ENCODE measurements at places on chromosomes 7 and 10.

DNA sequence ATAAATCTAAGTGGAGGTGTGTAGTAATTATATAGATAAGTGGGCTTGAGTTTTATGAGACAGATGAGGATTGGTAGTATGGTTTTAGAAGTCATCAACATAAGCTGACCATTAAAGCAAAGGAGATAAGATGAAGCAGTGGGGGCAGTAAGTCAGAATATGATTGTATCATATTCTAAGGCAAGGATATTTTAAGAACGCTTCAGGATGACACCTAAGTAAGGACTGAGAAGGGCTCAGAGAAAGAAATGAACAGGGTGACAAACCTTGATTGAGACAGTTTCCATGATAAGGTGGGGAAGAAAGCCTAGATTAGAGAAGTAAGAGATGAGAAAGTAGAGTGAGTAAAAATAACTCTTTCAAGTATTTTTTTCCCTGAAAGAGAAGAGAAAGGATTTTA, 567.2 kb downstream of the ATRNL1 start:
- no peak for DNase-seq

DNA sequence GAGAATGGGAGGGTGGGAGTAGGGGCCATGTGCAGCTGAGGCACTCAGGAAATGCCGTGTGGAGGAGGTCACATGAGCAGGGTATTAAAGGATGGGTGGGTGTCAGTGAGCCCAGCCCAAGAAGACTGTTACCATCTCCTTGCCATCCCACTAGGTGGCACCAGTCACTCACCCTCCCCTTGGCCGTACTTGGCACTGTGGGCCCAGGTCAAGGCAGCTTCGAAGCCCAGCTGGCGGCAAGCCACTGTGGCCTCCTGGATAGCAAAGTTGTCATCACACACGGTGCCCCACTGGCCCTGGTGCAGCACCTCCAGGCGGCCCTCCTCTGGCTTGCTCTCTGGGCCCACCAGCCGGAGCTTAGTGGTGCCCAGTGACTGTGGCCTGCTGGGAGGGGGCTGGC, 5.4 kb downstream of the LOXL4 start:
- DNase-seq, result peak; percentile 39

DNA sequence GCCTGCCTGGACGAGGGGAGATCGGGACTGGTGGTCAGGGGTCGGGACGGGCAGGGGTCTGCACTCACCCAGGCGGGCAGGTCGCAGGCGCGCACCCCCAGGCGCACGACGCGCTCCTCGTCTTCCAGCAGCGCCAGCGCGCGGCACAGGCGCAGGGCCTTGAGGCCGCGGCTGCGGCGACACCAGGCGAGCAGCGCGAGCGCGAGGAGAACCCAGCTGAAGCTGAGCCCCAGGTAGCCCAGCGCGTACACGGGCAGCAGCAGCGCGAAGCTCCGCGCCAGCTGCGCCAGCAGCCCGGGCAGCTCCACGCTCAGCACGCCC, 328 bp downstream of the ESYT2 start:
- DNase-seq, result peak; percentile 91

- no peak for DNase-seq
These were observed 213.7 kb downstream of the ELMO1 start for GRCh38 chr7:37234928-37235327.

GRCh38 chr7:77288676-77289320, 89.2 kb upstream of the FGL2 start:
- DNase-seq, result no peak

GRCh38 chr7:131608116-131608500, 51.7 kb upstream of the PODXL start:
- DNase-seq, result no peak

- no peak for DNase-seq
These were observed 18.2 kb upstream of the ZNF862 start for GRCh38 chr7:149819961-149820340.

DNA sequence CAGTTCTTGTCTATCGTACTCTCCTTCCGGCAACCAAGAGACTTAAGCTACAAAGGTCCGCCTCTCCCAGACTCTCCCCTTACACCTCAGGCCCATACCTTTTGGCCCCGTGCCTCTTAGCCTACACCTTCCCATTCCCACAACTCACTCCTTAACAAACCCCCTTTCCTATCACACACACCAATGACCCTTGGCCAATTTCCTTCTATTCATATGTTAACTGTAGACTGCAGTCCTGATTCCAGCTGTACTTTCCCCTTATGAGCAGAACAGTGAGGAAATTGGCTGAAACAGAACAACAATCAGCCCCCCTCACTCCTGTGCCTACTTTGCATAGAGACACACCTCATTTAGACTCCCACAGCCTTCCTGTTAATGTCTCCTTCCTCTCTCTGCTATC, 1.4 kb upstream of the TMEM139 start:
- DNase-seq, result peak; percentile 79

GRCh38 chr10:91800756-91801155, 2.5 kb downstream of the TNKS2 start:
- no peak for DNase-seq

GRCh38 chr10:24849501-24850299, 102.7 kb downstream of the PRTFDC1 start:
- DNase-seq, result no peak

DNA sequence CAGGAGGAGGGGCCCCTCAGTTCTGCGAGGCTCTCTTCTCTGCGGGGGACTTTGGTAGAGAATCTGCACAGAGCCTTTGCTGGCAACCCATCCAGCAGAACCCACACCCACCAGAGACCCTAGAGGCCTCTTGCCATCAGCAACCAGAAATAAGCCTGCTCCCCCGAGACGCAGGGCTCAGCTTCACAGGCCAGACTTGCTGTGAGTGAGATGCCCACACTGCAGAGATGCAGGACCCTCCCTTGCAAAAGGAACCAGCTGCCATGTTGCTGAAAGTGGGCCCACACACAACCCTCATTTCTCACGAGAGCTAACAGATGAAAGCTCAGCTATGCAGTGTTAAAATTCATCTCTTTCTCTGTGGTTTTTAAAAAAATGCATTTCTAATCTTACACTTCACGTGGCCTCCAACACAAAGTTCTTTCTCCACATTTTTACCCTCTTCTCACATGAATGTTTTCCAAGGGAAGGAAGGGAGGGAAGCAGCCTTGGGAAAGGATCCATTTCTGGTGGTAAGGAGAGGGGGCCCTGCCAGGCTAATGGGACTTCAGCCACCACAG, 171.6 kb downstream of the CCDC3 start:
- no peak for DNase-seq

DNA sequence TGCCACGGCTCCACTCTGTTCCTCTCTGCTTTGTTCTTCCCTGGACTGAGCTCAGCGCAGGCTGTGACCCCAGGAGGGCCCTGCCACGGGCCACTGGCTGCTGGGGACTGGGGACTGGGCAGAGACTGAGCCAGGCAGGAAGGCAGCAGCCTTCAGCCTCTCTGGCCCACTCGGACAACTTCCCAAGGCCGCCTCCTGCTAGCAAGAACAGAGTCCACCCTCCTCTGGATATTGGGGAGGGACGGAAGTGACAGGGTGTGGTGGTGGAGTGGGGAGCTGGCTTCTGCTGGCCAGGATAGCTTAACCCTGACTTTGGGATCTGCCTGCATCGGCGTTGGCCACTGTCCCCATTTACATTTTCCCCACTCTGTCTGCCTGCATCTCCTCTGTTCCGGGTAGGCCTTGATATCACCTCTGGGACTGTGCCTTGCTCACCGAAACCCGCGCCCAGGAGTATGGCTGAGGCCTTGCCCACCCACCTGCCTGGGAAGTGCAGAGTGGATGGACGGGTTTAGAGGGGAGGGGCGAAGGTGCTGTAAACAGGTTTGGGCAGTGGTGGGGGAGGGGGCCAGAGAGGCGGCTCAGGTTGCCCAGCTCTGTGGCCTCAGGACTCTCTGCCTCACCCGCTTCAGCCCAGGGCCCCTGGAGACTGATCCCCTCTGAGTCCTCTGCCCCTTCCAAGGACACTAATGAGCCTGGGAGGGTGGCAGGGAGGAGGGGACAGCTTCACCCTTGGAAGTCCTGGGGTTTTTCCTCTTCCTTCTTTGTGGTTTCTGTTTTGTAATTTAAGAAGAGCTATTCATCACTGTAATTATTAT, 1.2 kb downstream of the CLDN4 start:
- DNase-seq, result peak; percentile 90

DNA sequence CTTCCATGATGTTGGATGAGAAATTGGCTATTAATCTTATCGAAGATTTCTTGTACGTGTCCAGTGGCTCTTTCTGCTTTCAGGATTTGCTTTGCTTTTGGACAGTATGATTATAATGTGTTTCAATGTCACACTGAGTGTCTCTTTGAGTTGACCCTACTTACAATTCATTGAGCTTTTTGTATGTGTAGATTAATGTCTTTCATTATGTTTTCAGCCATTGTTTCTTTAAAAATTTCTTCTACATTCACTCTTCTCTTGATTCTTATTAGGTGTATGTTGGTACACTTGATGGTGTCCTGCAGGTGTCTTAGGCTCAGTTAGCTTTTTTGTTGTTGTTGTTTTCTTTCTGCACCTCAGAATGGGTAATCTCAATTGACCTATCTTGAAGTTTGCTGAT, 16.6 kb downstream of the PLAC9 start:
- DNase-seq, result no peak

GRCh38 chr10:116444527-116445142, 17.0 kb downstream of the PNLIPRP3 start:
- DNase-seq, result peak; percentile 68

- no peak for DNase-seq
These were observed 328.6 kb downstream of the INHBA start for GRCh38 chr7:41374150-41374848.

DNA sequence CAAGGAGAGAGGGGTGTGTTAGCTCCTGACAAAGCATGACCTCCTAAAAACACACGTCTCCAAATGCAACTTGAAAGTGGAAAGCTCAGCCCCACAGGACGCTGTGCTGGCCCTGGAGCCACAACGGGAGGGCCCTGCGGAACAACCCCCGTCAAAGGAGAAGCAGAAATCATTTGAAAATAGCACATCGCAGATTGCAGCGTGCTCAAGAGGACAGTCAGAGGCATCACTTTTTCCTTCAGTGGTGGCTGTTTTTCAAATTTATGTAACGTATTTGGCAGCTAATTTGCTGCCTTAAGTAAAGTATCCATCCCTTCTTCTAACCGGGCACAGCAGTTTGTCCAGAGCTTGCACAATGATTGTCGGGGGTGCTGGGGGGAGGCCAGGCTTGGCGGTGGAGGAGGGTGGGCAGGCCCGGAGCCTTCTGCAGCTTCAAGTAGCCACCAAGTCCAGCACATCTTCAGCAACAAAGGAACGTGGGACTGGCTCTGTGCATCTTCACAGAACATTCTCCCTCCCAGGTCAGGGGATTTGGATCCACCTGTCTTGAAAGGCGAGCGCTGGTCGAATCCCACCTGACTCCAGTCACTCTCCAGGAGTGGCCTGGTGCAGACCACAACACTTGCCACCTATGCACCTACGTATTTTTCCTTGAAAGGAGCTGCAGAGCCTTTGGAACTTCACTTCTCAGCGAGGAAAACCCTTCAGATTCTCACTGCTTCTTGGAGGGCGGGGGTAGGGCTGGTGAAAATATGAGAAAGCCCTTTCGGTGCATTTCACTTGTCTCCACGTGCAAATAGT, 346.3 kb downstream of the DNAJB6 start:
- no peak for DNase-seq

GRCh38 chr10:114048472-114048871, 4.8 kb downstream of the ADRB1 start:
- no peak for DNase-seq

DNA sequence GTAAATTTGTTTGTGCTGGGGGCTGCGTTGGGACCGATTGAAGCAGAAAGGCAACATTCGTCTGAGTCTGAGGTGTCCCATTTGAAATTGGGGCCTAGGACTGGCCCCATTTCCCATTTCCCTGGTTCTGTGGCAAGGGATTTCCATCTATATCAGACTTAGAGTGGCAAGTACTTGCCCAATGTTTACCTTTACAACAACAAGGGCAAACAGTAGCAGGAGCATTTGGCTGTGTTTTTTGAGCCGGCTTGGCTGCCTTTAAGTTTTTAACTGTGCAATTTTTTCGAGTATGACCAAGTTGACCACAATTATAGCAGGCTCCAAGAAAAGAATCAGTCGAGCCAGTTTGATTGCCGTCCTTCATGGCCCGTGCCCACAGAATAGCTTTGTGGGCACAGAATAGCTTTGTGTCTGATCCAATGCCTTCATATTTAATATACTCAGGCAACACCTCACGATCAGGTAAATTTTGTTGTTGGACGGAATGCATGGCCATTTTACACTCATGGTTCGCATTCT, 4.7 kb upstream of the CYP17A1 start:
- DNase-seq, result no peak

GRCh38 chr7:65840446-65840845, 32.4 kb upstream of the VKORC1L1 start:
- no peak for DNase-seq

DNA sequence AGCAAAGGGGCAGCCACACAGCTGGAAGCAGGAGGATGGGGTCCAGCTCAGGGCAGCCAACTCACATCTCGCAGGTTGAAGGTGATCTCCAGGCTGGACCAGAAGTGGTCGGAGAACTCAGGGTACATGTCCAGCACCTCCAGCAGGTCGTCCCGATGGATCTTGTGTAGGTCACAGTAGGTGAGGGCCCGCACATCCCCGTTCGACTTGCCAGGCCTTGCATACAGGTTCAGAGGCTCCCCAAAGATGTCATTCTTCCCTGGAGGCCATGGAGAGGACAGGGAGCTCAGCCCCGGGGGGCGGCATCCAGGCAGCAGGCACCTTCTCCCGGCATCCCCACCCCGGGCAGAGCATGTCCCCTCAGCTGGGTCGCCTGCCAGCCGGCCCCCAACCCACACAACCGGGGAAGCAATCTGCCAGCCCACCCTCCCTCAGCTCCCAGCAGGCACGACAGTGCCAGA, 29.3 kb downstream of the KCNH2 start:
- no peak for DNase-seq

DNA sequence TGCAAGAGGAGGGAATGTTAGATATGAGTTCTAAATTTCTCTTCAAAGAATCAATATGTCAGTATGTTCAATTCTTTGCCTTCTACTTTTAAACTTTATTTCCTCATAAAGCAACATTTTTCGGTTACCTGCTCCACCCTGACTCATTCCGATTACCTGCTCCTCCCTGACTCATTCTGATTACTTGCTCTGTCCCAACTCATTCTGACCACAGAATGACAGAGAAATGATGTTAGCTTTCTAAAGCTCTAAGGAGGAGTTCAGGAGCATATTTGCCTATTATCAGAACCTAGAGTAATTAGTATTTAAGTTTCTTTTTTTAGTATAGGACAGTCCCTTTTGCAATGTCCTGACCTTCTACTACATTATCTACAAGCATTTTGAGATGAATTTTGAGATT, 24.5 kb upstream of the PPP1R9A start:
- DNase-seq, result no peak

GRCh38 chr7:27155816-27156507, 513 bp downstream of the HOXA7 start:
- no peak for DNase-seq
